Cardiac muscle cell (in vitro differentiated cells and primary cell): ENCODE measurements at places on chromosomes 6 and 20.

DNA sequence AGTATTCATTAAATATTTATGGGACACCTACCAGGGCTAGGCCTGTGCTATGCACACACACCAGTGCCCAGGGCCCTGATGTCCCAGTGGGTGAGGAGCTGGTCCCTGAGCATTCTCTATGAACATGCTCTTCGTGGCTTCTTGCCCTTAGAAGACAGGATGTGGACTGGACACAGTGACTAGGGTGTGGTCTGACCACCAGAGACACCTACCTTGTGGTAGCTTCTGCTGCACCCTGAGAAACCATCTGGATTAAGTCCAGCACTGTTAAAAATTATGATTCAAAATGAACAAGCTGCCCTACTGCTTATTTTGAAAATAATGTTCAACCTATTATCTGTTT lies 112.9 kb upstream of the RPS6KA2 start:
- no peak for DNase-seq
- H3K27me3 ChIP-seq = no peaks in the 10 kb centered on the region
- H3K27ac ChIP-seq = no peak overlapping the region
- H3K4me3 ChIP-seq = no peak overlapping the region
- peaks cover 25% of the 10 kb centered on the region for H3K4me1 ChIP-seq
- H3K36me3 ChIP-seq = no peaks in the 10 kb centered on the region

GRCh38 chr6:25695671-25696070 lies 43.7 kb downstream of the SCGN start:
- DNase-seq = no peak
- no peak overlapping the region for H3K4me3 ChIP-seq
- H3K27me3 ChIP-seq = no peaks in the 10 kb centered on the region
- H3K4me1 ChIP-seq = no peaks in the 10 kb centered on the region
- no peaks in the 10 kb centered on the region for H3K36me3 ChIP-seq

DNA sequence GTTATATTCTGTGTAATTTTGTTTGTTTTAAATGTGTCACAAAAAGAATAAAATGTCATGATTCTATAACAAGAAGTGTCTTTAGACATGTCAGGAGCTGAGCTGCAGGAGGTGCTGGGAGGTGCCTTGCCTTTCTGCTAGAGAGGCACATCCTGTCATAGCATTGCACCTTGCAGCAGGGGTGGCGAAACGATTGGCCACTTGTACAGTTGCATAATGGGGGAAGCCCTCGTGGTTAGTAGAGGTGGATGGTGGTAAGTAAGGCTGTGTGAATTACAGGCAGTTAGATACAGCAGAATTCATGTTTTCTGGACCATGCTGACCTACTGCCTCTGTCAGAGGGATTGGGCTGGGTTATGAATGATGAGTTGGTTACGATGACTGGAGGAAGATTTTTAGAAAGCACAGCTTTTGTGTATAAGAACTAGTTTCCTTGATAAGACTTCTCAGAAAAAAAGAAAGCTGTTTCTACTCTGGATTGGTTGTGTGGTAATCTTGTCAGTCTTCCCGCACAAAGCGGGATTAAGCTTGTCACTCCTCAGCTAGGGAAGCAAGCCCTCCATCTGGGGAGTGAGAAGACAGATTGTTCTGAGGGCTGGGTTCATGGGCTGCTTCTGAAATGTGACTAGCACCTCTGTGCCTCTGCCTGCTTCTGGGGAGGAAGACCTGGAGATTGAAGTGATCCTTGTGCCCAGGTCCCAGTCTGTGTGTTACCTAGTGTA lies 74.9 kb downstream of the FOXO3 start:
- no peak overlapping the region for H3K4me3 ChIP-seq
- H3K36me3 ChIP-seq = no peaks in the 10 kb centered on the region
- peaks cover 4% of the 10 kb centered on the region for H3K4me1 ChIP-seq
- H3K27me3 ChIP-seq = no peaks in the 10 kb centered on the region

GRCh38 chr6:163923658-163924411 lies 509.3 kb downstream of the QKI start:
- H3K27me3 ChIP-seq = no peaks in the 10 kb centered on the region
- no peak overlapping the region for H3K4me3 ChIP-seq
- no peaks in the 10 kb centered on the region for H3K36me3 ChIP-seq
- H3K27ac ChIP-seq = no peak overlapping the region
- DNase-seq = no peak

- no peaks in the 10 kb centered on the region for H3K36me3 ChIP-seq
- H3K4me1 ChIP-seq = peaks cover 8% of the 10 kb centered on the region
Observed at GRCh38 chr6:137775227-137775626, 91.8 kb upstream of the TNFAIP3 start.

- no peaks in the 10 kb centered on the region for H3K27me3 ChIP-seq
- no peaks in the 10 kb centered on the region for H3K4me1 ChIP-seq
- no peak overlapping the region for H3K4me3 ChIP-seq
- no peak for DNase-seq
- no peak overlapping the region for H3K27ac ChIP-seq
Observed at GRCh38 chr6:109396046-109396718, 13.9 kb upstream of the CD164 start.

DNA sequence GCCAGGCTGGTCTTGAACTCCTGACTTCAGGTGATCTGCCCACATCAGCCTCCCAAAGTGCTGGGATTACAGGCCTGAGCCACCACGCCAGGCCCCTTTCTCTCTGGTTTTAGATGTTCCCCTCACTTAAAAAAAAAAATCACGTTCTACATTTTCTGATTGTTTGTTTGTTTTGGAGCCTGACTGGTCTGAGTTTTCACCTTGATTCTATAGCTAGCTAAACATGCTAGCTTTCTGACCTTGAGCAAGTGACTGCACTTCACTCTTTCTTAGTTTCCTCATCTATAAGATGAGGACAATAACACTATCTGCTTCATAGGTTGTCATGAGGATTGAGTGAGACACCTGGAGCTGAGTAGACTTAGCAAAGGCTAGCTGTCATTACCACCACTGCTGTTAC lies 43.7 kb downstream of the SHLD1 start:
- no peak overlapping the region for H3K27ac ChIP-seq
- no peaks in the 10 kb centered on the region for H3K27me3 ChIP-seq
- H3K4me1 ChIP-seq = no peaks in the 10 kb centered on the region
- no peaks in the 10 kb centered on the region for H3K36me3 ChIP-seq

DNA sequence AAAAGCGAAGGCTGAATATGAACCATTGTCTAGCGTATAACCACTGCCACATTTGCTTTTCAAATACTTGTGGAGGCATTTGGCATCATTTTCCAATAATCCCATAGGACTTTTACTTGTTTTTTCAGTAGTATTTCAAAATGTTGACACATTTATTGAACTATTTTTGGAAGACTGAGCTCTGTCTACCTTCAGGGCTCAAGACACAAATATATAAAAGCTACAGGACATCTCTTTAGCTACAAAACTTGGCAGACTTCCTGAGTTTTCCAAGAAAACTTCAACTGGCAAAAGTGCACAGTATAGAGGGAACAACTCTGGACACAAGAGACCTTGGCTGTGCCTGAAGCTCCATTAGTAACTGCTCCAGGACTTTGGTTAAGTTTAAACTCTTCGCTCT lies 13.4 kb downstream of the EPB41L2 start:
- DNase-seq = no peak
- no peak overlapping the region for H3K4me3 ChIP-seq
- H3K36me3 ChIP-seq = no peaks in the 10 kb centered on the region
- no peak overlapping the region for H3K27ac ChIP-seq

- H3K4me3 ChIP-seq = no peak overlapping the region
- H3K36me3 ChIP-seq = no peaks in the 10 kb centered on the region
- H3K27ac ChIP-seq = no peak overlapping the region
- no peaks in the 10 kb centered on the region for H3K27me3 ChIP-seq
- peak; percentile 1 for DNase-seq
Observed at GRCh38 chr6:97465877-97466561, 183.0 kb upstream of the MMS22L start.

DNA sequence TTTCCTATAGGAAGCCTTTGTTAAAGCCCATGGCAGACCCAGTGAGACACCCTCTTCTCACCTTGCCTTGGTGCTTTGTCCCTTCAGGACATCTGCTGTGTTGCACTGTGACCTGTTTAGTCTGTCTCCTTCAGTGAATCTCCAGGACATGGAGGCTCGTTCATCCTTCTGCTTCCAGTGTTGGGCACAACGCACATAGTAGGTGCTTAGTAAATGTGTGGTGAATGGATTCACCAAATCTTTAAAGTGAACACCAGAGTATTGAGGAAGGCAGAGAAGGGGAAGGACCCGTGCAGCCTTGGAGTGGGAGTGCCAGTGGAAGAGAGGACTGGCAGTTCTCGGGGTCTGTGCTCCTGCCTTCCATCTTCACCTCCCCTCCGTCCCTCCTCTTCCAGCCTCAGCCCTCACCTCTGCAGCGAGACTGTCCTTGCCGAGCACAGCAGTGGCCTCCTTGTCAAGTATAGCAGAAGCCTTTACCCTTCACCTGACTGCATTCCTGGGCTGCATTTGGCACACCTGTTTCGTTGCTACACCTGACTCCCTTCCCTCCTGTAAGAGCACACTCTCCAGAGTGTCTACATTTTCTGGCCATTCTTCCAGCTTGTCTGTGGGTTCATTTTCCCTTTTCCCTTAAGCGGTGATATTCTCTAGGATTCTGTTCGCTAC lies 49.2 kb downstream of the ARID1B start:
- H3K4me3 ChIP-seq = no peak overlapping the region
- peaks cover 5% of the 10 kb centered on the region for H3K36me3 ChIP-seq
- peak overlapping the region; percentile 5 for H3K27ac ChIP-seq
- DNase-seq = no peak
- peaks cover 19% of the 10 kb centered on the region for H3K4me1 ChIP-seq
- H3K27me3 ChIP-seq = no peaks in the 10 kb centered on the region

DNA sequence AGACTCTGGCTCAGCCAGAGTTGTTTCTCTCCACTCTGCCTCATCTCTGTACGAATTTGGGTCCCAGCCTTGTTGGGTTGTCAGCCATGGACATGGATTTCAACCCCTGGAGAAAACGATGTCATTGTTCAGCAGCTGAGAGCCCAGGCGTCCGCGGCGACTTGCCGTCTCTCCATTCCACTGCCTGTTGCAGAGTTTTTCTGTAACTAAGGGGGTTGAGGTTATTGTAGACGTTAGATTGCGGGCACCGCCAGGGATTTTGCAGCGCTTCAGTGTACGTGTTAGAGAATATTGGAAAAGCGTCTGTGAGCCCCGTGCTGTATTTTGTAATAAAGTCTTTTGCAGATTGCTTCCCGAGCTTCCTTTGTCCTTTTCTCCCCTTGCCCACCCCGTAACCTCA lies 13.1 kb upstream of the RBM38 start:
- H3K27ac ChIP-seq = no peak overlapping the region
- no peaks in the 10 kb centered on the region for H3K4me1 ChIP-seq
- DNase-seq = no peak
- no peaks in the 10 kb centered on the region for H3K27me3 ChIP-seq
